NCI-H226 (cell line): ENCODE measurements at places on chromosomes 4 and X.

GRCh38 chr4:154471526-154472331, 19.9 kb downstream of the DCHS2 start:
- DNase-seq, result no peak

- DNase-seq, result no peak
Measured at GRCh38 chrX:139766545-139766983, 58.6 kb upstream of the MCF2 start.

GRCh38 chrX:77962068-77962902, 7.2 kb downstream of the PGAM4 start:
- no peak for DNase-seq

DNA sequence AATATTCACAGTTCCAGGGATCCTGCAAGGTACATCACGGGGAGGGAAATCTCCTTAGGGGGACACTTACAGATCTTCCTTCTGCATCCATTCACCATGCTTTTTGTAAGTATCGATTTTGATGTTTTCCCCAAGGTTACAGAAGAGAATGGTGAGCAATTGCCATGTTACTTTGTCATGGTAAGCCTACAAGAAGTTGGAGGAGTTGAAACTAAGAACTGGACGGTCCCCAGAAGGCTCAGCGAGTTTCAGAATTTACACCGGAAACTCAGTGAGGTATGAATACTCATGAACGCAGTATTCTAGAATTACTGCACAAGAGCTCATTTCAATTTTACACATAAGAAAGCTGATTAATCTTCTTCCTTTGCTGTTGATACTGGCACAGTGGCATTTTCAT, 53.9 kb downstream of the LRP2BP start:
- no peak for DNase-seq

DNA sequence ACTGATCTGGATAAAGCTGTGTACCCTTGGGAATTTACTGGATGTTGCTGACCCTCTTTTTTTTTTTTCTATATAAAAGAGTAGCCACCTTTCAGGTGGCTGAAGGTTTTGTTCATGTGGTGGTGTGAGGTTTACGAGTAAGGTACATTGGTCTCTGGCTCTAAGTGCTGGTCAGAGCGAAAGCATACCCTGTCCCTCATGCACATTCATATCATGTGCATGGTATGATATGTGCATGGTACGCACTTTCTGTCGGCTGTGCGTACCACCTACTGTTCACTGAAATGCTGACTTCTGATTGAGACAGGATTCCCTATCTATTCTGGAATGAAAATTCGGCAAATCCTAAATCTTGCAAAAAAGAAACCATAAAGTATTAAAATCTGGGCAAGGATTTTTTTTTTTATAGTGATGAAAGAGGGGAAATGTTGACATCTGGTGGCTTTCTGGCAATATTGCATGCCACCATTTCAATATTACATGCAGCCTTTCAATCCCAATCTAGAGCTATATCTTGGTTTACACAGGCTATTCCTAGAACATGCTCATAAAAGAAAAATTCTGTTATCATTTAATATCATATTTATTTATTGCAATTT, 32.8 kb downstream of the FAM149A start:
- DNase-seq, result no peak

- no peak for DNase-seq
Measured at GRCh38 chrX:48714573-48714972, 18.0 kb downstream of the SUV39H1 start.

DNA sequence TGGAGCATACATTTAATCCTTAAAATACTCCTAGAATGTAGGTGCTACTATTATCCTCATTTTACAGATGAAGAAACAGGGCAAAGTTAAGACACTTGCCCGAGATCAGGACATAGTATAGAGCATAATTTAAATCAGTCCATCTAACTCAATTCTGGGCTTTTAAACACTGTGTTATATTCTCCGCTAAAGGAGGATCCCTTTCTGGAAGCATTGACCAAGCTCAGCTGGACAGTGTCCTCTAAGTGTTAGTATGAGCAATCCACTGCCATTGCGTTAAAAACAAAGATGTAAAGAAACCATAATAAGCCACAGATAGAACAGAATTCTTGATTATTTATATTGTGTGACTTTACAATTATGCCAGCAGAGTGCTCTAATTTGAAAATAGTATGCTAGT, 207.0 kb downstream of the ARHGAP24 start:
- DNase-seq, result no peak

DNA sequence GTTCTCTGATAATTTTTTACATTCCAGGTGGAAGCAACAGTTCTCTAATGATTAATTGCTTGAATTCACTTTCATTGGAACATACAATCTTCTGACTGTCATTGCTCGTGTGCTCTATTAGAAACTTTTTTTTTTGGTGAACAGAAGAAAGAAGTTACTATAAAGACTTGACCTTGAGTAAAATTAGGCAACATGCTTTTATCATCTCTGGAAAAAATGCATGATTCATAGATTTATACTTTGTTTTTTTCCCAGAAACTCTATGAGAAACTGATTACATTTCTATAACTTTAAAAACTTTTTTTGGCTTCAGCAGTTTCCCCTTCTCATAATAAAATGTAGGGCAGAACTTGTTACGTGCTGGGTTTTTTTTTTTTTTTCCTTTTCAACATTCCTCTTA, 167.6 kb downstream of the ARHGAP10 start:
- no peak for DNase-seq

DNA sequence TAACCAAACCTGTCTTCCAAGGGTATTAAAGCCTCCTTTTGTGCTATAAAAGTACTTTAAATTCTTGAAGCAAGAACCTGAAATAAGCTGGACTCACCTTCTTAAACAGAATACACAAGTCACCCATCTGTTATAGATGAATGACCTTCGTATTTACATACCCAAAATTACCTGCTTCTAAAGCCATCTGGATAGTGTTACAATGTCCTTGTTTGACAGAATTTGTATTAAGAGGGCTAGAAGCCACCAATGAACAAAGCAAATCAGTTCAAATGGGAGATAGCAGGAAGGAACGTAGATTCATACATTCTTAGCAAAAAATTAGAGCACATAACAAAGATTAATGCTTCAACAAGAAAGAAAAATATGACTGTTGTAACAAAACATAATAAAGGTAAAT, 33.7 kb upstream of the CCSER1 start:
- no peak for DNase-seq

DNA sequence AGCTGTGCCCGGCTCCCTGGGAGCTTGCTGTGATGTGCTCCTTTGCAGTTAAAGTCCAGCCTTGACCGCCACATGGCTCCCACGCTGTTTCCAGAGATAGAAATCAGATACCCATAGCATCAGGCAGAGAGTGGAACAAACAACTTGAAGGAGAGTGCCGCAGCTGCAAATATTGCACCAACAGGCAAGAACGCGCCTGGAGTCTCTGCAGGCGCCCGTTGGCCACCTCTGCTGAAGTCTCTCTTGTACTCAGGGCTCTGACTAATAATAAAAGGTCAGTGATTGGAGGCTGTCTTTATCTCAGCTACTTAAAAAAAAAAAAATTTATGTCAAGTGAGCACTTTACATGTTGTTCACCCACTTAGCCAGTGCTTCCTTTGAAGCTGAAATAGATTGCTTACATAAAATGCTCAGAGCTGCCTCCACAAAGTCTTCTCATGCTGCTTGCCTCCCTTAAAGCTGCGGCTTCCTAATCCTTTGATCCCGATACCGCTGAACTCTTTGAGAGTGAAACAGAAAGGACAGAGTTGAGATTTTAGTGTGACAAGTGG, 30.9 kb upstream of the TENM3 start:
- DNase-seq, result no peak

- DNase-seq, result no peak
Measured at GRCh38 chr4:168586926-168587325, 90.1 kb downstream of the PALLD start.

DNA sequence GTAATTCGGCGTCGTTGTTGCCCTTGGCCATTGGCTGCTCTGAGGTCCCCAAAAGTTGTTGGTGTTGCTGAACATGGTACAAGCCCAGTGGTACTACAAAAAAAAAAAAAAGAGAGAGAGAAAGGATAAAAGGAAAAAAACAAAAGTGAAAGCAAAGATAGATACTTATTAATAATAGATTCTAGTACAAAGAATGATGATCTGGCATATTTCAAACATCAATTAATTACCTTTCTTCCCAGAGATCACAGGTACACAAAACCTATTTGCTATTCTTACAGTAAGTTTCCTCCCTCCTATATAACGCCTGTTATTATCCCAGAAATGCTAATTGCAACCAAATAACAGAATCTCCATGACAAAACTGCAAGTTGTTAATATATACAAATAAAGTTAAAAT, 188.9 kb downstream of the FBXW7 start:
- no peak for DNase-seq

- DNase-seq, result no peak
Measured at GRCh38 chrX:11129534-11130105, 18.5 kb downstream of the HCCS start.

- DNase-seq, result no peak
Measured at GRCh38 chrX:70087857-70088630, 25.8 kb downstream of the OTUD6A start.

DNA sequence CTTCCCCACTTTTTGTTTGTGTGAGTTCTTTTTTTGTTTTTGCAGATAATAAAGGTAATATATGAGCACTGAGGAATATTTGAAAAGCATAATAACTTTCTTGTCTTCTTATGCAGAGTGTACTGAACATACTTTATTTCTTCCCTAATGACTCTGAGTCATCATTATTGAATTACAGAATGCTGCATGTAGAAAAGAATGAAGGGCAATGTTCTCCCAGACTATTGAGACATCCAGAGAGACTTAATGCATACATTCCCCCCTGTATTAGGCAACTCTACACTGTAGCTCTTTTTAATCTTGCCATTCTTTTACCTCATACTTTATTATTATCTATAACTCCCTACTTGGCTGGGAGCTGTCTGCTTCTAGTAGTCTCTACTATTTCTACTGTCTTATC, 240.5 kb upstream of the ANKRD50 start:
- DNase-seq, result peak; percentile 74

DNA sequence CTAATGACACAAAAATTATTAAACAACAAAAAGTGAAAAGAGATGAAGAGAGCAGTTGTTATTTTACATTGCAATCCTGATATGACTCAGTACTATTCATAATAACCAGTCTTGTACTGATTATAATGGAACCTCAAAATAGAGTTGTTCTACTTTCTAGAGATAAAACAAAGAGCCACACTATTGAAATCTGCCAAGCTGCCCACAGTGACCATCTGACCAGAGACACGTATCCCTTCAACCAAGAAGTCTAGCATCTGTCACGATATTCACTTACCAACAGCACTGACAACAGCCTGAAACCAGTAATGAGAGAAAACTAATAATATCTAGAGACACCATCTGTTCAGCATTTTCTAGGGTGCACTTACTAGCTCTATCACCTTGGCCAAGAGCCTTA, 466.7 kb downstream of the NKX6-1 start:
- no peak for DNase-seq

DNA sequence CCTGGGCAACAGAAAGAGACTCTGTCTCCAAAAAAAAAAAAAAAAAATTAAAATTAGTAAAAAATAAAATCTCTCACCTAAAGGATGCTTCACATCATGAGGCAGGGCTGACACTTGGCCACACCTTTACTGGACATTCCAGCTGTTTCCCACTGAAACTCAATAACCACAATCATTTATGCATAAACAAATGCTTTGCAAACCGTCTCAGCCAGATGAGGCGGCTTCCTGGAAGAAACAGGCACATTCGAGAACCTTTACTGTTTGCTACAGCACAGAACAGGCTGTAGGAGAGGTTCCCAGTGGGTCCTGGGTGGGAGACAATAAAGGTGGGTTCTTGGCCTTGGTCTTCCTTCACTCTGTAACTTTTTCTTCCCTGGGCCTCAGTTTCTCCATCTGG, 10.9 kb upstream of the TBC1D14 start:
- no peak for DNase-seq

DNA sequence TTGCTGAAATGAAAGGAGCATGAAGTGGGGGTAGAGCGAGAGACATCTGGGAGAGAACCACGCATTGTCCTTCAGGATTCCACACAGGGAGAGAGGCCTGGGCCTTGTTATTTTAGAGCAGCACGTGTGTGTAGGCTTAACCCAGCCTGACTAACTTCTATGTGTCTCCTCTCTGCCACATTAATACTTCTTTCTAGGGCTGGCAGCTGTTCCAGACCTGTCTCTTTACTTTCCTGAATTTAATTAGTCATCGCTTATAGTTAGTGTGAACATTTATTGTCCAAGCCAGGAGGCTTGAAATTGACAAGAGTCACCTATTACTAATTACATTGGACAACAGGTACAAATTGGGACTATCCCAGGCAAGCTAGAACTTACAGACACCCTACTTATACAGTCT, 51.3 kb downstream of the SMAD1 start:
- DNase-seq, result no peak

DNA sequence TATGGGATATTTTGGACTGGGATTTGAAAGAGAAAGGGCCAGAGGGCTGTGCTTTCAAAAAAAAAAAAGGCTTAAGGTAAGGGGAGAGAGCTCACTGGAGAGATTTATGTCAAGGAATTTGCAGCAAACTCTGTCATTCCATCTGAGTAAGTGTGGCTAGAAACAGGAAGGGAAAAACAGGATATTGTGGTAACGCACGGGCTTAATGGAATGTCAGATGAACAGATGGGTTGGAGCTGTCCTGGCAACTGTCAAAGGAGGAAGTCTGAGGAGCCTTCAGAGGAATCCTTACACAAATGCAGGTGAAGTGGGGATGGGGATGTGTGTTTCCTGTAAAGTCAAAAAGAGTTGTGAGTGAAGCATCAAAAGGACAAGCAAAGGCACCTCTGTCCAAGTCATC, 15.1 kb upstream of the NKX3-2 start:
- DNase-seq, result peak; percentile 78
